Activated CD8-positive, alpha-beta T cell treated with anti-CD3 and anti-CD28 coated beads for 36 hours (primary cell): ENCODE measurements at places on chromosomes 2 and 18. TPM values are rescaled to one million over a fixed set of nuclear protein-coding genes. Genes with fewer than 3 reads are reported as not detected.

Gene AGXT
- total RNA-seq = not detected

Gene ARHGAP25
- 61.5 TPM for total RNA-seq

Gene CIDEA
- not detected for total RNA-seq

Gene SCN1A
- total RNA-seq = not detected

Gene RUFY4
- total RNA-seq = 0.88 TPM

- H3K4me3 ChIP-seq = no peak overlapping the region
- no peak overlapping the region for H3K27ac ChIP-seq
- no peaks in the 10 kb centered on the region for H3K36me3 ChIP-seq
- DNase-seq = peak; percentile 34
These were observed 109.6 kb upstream of the FSIP2 start for GRCh38 chr2:185628985-185629384.

DNA sequence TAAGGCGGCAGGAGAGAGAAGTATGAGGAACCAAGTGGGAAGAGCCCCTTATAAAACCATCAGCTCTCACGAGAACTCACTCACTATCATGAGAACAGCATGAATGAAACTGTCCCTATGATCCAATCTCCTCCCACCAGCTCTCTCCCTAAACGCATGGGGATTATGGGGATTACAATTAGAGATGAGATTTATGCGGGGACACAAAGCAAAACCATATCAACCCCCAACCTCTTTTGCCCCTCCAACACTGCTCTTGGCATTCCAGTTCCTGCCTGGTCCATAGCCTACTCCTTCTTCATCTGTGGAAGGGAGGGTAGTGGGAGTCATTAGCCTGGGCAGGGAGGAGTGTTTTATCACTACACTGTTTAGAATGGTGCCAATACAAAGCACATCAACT, 1.4 kb upstream of the EHD3 start:
- H3K36me3 ChIP-seq = no peaks in the 10 kb centered on the region
- no peak overlapping the region for H3K4me3 ChIP-seq
- H3K27ac ChIP-seq = no peak overlapping the region
- no peaks in the 10 kb centered on the region for H3K27me3 ChIP-seq
- no peak for DNase-seq

GRCh38 chr2:86292571-86293515, 44.6 kb downstream of the REEP1 start:
- H3K36me3 ChIP-seq = no peaks in the 10 kb centered on the region
- no peak for DNase-seq
- H3K27me3 ChIP-seq = peaks cover 18% of the 10 kb centered on the region
- H3K4me1 ChIP-seq = no peaks in the 10 kb centered on the region

DNA sequence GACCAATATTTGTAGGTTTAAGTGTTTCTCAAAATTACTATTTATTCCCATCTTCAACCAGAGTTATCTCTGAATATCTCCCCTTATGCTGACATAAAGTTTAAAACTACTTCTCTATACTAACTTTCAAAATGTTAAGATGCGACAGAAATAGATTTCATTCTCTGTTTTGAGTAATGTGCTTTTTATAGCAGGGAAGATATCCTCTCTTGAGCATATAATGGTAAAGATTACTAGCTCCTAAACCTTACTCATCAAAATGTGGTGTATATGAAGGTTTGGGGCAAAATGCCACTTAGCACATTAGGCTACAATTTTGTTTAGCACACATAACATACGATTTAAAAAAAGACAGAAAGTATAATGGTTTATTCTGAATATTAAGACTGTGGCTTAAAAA, 54.4 kb downstream of the CWC22 start:
- H3K27me3 ChIP-seq = no peaks in the 10 kb centered on the region
- no peaks in the 10 kb centered on the region for H3K4me1 ChIP-seq
- peaks cover 46% of the 10 kb centered on the region for H3K36me3 ChIP-seq
- H3K4me3 ChIP-seq = no peak overlapping the region
- DNase-seq = no peak
- H3K27ac ChIP-seq = no peak overlapping the region

- peak; percentile 71 for DNase-seq
- H3K27ac ChIP-seq = peak within 1 kb of the TSS; percentile 93
- H3K36me3 ChIP-seq = peaks cover 15% of the 10 kb centered on the region
- peaks cover 29% of the 10 kb centered on the region for H3K4me1 ChIP-seq
- H3K4me3 ChIP-seq = peak within 1 kb of the TSS; percentile 85
These were observed at the start of gene MTA3 for GRCh38 chr2:42568401-42569115. Gene MTA3 (plus strand): TSS chr2:42568632. CDS start chr2:42568746, 114 bp downstream.

DNA sequence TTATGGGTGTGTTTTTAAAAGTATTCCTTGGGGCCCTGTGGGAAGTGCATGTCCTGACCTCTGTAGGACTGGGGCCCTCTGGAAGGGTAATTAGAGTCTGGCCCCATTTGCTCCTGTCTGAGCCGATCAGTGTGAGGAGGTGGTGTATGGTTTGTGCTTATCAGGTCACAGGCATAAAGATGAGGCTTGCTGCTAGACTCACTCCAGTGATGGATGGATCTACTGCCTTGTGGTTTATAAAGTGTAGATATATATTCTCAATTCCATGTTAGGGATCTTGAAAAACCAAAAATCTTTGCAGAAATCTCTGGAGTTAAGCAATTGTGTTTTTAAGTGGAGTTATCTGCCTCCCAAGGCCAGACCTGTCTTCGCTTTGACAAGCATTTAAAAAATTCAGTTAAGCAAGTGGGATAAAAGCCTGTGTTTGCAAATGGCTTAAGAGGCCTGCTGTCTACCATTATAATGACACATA, 182.4 kb downstream of the PTPRM start:
- H3K27me3 ChIP-seq = no peaks in the 10 kb centered on the region
- H3K27ac ChIP-seq = no peak overlapping the region
- no peaks in the 10 kb centered on the region for H3K36me3 ChIP-seq

GRCh38 chr2:240259201-240259923, 118.9 kb upstream of the OTOS start:
- H3K27me3 ChIP-seq = no peaks in the 10 kb centered on the region
- DNase-seq = no peak
- H3K4me1 ChIP-seq = no peaks in the 10 kb centered on the region
- H3K27ac ChIP-seq = no peak overlapping the region

DNA sequence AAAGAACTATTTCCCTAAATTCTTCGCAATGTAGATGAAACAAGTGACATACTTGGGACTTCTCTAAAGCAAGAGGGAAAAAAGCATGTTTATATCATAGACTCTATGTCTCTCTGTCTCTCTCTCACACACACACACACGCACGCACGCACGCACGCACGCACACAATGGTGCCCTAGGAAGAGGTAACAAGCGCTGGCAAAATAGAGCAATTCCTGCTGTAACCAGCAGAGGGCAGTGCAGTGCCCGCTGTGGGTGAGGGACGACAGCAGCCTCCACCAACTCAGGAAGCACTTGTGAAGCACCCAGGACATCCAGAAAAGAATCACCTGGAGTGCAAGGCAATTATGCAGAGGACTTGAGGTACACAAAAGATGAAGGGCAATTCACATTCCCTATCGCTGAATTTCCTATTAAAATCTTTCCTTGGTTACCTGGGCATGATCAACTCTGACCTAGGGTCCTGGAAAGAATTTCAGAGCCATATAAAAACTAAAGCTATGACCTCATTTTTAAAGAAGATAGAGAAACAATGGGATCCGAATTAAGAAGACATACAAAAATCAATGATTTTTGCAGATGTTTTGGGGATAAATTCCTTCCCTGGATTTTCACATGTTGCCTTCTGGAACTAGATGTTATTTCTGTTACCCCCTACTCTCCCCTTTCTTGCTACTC, 166.4 kb downstream of the PDE11A start:
- H3K4me1 ChIP-seq = peaks cover 2% of the 10 kb centered on the region
- no peak overlapping the region for H3K4me3 ChIP-seq
- peaks cover 4% of the 10 kb centered on the region for H3K27me3 ChIP-seq
- H3K36me3 ChIP-seq = no peaks in the 10 kb centered on the region
- peak; percentile 79 for DNase-seq

- no peaks in the 10 kb centered on the region for H3K27me3 ChIP-seq
- H3K36me3 ChIP-seq = peaks cover 22% of the 10 kb centered on the region
- H3K4me1 ChIP-seq = no peaks in the 10 kb centered on the region
These were observed 34.4 kb upstream of the CYP27C1 start for GRCh38 chr2:127254386-127254981.

GRCh38 chr2:219641390-219642068, 14.1 kb downstream of the SLC4A3 start:
- H3K4me1 ChIP-seq = peaks cover 12% of the 10 kb centered on the region
- H3K4me3 ChIP-seq = no peak overlapping the region
- no peak overlapping the region for H3K27ac ChIP-seq
- peaks cover 14% of the 10 kb centered on the region for H3K27me3 ChIP-seq
- H3K36me3 ChIP-seq = no peaks in the 10 kb centered on the region
- no peak for DNase-seq

DNA sequence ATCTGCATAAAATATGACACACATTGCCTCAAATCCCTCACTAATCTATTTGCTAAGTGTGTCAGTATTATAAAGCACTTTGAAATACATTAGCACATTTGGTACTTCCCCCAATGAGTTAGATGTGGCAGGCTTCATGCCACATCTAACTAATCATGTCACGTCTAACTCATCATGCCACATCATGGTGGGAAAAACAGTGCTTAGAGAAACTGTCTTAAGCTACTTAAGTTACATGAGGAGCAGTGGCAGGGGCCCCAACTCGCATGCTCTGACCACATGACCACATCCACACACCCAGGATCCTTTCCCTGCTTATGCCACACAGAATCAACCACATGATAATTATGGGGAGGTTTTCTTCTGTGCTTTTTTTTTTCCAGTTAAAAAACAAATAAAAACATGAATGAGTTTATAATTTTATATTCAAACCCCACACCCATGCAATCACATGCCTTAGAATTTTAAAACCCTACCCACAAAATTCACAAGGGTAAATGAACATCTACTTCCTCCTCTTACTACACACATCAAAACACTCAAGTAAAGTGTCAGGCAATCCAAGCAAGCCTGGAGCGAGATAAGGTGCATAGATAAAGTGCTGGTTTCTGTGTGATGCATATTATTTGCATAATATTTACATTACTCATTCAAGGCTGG, 1.6 kb downstream of the ABCA12 start:
- H3K4me1 ChIP-seq = no peaks in the 10 kb centered on the region
- DNase-seq = peak; percentile 33
- no peak overlapping the region for H3K27ac ChIP-seq
- H3K4me3 ChIP-seq = no peak overlapping the region

GRCh38 chr18:6561420-6561861, 146.7 kb upstream of the L3MBTL4 start:
- no peaks in the 10 kb centered on the region for H3K36me3 ChIP-seq
- no peak overlapping the region for H3K27ac ChIP-seq
- no peaks in the 10 kb centered on the region for H3K4me1 ChIP-seq
- no peak for DNase-seq
- peaks cover 2% of the 10 kb centered on the region for H3K27me3 ChIP-seq
- H3K4me3 ChIP-seq = no peak overlapping the region

DNA sequence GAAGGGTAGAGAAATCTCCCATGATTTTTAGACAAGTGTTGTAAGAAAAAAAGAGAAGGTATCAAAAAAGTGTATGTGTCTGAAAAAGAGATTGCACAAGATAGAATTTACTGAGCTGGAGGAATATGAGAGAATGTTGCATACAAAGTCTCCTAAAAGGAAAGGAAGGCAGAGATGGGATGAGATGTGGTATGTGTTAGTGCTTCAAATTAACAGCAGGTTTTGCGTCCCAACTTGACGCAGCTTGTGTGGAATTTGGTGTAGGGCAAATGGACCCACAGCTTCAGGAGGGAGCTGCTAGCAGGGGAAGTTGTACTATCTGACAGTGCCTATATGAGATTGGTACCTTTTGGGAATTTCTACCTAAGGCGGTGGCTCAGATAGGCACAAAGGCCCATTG, 9.0 kb upstream of the RASGRP3 start:
- DNase-seq = no peak
- H3K27me3 ChIP-seq = no peaks in the 10 kb centered on the region
- H3K4me3 ChIP-seq = no peak overlapping the region
- no peak overlapping the region for H3K27ac ChIP-seq

DNA sequence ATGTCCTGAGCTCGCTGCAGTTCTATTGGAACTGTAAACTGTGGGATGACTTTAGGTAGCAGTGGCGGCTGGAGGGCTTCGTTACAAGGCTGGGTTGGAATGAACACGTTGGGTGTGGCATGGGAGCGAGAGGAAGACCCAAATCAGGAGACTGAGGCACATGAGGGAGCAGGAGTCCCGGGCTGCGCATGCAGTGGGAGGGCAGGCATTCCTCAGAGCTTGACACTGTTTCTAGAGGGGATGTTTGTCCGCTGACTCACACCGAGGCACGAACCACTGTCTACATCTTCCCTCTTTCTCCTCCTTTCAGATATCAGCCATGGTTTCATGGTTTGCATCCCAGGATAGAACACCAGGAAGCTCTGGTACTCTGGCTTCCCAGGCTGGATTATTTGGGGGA, 40.6 kb upstream of the LAMA1 start:
- DNase-seq = no peak
- no peaks in the 10 kb centered on the region for H3K4me1 ChIP-seq
- no peaks in the 10 kb centered on the region for H3K36me3 ChIP-seq
- H3K4me3 ChIP-seq = no peak overlapping the region
- no peaks in the 10 kb centered on the region for H3K27me3 ChIP-seq
- H3K27ac ChIP-seq = no peak overlapping the region

GRCh38 chr18:3383381-3383915, 66.5 kb upstream of the TGIF1 start:
- H3K4me1 ChIP-seq = peaks cover 3% of the 10 kb centered on the region
- no peaks in the 10 kb centered on the region for H3K27me3 ChIP-seq
- no peak for DNase-seq
- no peaks in the 10 kb centered on the region for H3K36me3 ChIP-seq
